ENCODE measurements at places on chromosomes 13 and 19.

- no peak for DNase-seq
These were observed 158.4 kb downstream of the KLF12 start for GRCh38 chr13:73975767-73976166.

DNA sequence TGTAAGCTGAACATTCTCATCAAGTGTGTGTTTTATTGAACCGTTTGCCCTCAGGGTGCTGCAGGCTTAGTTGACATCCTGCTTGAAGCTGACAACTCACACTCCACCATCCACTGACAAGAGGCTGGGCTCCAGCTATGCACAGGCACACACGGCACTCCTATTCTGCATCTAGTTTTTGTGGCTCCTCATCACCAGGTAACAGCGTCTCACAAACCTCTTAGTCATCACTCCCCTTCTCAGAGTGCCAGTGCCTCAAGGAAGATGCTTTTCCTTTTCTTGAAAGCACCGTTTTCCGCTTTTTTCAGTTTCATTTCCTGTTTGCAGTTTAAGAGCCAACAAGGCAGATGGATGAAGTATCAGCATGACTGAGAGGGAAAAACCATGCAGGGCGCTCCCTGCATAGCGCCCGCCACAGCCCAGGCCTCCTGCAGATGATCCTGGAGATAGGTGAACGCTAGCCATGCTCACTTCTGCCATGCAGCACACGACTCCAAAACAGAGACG is 491.2 kb downstream of the COG6 start:
- no peak for DNase-seq

GRCh38 chr13:37026771-37027170 is 26.2 kb downstream of the EXOSC8 start:
- no peak for DNase-seq

DNA sequence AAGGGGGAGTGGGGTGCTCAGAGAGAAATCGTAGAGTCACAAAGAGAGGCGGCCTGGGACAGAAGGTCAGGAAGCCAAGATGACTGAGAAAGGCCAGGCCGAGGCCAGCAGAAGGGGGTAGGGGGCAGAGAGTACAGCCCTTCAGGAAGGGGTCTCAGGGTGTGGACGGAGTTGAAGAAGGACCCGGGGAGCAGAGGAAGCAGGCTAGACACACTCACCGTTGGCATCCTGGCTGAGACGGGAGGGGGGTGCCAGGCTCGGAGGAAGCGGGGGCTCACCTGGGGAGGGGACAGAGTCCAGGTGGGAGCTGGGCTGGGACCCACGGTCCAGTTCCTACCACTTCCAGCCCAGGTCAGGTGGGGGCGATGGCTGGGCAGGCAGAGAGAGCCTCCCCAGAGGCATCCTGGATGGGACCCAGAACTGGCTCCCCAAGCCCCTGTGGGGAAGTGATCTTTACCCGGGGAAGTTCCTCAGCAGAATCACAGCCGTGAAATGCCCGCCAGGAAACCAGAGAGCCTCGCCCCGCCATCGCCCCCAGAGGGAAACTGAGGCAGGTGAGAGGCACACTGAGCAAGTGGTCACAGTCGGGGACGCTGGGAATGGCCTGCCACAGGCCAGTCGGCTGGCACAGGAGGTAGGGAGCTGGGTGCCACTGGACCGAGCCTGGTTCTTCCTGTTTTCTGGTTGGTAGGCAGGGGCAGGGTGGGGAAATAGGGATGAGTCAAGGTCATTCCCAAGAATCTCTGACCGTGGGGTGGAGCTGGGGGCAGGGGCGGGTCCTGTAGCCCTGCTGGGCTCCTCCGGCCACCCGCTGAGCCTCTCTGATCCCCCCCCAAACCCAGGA is 1.4 kb downstream of the MATK start:
- no peak for DNase-seq

GRCh38 chr13:42305503-42305902 is 33.6 kb downstream of the AKAP11 start:
- no peak for DNase-seq

GRCh38 chr19:45526971-45527370 is 19.7 kb downstream of the VASP start:
- no peak for DNase-seq

- no peak for DNase-seq
These were observed 426.1 kb upstream of the KLF12 start for GRCh38 chr13:74560325-74560724.

- DNase-seq = peak; percentile 74
These were observed 49.3 kb upstream of the GPR183 start for GRCh38 chr13:99356262-99357091.

- peak; percentile 42 for DNase-seq
These were observed 54.3 kb downstream of the MTMR6 start for GRCh38 chr13:25232937-25233515.

DNA sequence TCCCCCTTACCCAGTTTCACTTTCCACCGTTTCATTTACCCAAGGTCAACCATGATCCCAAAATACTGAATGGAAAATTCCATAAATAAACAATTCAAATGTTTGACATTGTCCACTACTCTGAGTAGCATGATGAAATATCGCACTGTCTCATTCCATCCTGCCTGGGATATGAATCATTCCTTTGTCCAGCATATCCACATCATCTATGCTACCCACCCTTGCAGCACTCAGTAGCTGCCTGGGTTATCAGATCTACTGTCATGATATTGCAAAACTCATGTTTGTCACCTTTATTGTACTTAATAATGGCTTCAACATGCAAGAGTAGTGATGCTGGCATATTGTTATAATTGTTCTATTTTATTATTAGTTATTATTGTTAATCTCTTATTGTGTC is 263.9 kb upstream of the NBEA start:
- DNase-seq = no peak

GRCh38 chr19:5838353-5839064 is 993 bp downstream of the FUT6 start:
- DNase-seq = no peak

DNA sequence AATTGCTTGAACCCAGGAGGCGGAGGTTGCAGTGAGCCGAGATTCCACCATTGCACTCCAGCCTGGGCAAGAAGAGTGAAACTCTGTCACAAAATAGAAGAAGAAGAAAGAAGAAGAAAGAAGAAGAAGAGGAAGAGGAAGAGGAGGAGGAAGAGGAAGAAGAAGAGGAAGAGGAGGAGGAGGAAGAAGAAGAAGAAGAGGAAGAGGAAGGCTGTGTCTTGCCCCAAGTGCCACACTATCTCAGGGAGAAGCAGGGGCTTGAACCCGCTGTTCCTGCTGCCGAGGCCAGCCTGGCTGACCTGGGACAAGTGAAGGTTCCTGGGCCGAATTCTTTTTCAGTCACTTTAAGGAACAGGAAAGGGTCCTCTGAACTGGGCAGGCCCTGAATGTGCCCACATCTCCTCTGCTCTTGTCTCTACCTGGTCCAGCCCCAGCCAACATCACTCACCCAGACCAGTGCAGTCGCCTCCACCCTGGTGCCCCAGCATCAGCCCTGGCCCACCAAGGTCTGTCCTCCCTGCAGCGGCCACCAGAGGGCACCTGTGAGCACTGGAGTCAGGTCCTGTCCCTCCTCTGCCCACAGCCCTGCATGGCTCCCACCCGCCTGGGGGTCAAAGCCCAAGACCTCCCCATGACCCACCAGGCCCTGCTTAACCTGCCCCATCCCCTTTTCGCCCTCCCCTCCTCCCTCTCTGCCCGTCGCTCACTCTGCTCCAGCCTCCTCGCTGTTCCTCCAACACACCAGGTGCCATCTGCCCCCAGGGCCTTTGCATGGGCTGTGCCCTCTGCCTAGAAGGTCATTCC is 20.0 kb downstream of the TICAM1 start:
- peak; percentile 73 for DNase-seq

DNA sequence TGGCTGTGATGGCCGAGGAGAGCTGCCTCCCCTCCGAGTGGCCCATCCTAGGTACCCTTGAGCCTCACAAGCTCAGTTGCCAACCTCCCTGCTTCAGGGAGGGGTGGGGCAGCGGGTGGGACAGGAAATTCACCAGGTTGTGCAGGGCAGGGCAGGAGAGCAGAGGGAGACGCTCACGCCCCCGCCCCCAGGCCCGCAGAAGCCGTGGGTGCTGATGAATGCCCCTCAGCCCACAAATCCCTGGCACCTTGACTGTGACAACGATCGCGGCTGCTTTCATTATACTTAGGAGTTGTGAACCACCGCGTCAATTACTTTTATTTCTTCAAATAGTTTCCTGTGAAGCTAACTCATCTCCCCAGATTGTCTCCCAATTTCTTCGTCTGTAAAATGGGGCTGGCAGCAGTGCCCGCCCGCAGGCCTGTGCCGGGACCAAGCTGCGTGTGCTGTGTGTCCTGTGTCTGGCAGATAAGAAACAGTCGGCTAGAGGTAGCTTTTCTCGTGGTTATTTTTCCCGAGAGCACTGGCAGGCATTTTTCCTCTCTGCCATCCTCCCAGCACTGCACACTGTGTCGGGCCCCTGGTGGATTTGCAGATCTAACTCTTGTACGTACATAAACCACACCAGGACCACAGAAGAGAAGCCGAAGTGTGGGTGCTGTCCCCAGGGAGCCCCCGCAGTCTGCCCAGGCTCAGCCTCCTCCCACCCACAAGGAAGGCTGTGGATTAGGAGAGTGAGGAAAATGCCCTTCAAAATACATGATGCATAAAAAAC is 7.9 kb upstream of the RASA3 start:
- peak; percentile 65 for DNase-seq

DNA sequence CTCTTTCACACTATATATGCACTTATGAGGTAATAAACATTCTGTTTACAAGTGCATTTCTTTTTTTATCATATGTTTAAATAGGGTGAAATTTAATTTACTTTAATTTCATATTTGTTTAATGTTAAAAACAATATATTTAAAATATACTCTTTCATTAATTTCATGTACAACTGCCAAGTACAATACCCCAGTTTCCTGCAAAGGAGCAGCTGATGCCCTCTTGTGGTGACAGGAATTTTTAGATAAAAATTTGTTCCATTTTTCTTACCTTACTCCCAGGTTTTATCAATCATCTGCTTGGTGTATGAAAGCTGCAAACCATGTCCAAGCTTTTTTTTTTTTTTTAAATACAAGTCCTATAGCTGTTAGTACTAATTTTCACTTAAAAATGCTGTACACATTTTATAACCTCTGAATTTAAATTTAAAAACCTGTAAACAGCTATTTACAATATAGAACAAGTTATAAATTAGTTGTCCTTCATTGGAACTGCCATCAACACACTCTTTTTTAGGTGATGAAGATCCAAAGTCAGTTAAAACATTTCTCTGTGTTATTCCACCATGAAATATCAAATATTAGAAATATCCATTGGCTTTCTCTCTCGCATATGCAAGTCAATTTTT is 4.9 kb downstream of the PCDH20 start:
- DNase-seq = peak; percentile 29

DNA sequence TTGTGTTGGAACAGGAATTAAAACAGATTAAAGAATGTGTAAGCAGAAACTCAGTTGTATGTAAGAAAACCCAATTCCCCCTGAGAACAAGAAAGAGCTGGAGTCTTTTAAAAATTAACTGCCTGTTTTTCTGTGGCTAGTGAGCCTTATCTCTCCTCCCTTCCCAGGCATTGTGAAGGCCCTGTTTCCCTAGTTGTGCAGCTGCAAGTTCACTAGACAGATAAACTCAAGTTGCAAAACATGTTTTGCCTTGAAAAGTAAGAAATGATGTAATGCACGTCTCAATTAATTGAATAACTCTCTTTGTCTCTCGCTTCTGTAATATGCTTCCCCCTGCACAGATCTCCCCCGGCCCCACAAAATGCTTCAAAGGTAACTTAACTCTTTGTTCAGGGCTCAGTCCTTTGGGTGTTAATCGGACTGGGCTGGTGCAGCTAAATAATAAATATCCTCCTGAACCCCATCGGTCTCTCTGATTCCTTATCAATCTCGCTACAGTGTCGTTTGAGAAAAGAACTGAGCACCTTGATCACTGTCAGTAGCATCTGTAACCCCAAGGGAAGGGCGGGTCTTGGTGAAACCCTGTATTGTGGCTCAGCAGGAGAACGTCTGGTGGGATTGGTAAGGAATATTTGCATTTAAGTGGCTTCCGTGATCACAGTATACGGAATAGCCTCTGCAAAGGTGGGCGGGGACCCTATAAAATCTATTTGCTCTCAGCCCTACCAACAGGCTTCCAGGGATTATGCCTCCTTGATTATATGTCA is 1.6 kb upstream of the ZNF556 start:
- DNase-seq = no peak

DNA sequence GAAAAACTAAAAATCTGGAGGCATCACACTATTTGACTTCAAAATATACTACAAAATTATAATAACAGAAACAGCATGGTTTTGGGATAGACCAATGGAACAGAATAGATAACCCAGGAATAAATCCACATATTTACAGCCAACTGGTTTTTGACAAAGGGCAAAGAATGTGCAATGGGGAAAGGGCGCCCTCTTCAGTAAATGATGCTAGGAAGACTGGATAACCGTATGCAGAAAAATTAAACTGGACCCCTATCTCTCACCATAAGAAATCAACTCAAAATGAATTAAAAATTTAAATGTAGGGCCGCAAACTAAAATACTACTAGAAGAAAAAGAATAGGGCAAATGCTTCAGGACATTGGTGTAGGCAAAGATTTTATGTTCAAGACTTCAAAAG is 440.5 kb upstream of the SGCG start:
- DNase-seq = no peak

- DNase-seq = no peak
These were observed 12.9 kb downstream of the CLPTM1 start for GRCh38 chr19:44968118-44968517.

DNA sequence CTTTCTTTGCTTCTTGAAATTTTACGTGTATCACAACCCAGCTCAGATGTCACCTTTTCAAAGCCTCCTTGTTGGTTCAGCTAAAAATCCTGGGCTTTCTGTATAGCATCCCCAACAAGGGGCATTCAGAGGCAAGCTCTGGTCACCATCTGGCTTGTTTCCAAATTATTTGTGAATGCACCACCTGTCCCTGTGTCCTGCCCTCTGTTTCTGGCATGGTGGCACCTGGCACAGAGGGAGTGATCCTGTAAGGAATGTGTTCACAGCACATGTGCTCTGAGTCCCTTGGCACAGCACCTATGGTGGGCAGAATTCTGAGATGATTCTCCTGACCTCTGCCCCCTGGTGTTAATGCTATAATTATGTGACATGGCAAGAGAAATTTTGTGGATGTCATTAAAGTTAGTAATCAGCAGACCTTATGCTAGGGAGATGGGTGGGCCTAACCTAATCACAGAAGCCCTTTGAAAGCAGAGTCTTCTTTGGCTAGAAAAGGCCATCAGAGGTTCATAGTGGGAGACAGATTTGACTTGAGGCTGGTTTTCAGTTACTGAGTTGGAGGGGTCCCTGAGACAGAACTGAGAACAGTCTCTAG is 76.3 kb downstream of the ZNF429 start:
- DNase-seq = no peak

- no peak for DNase-seq
These were observed 90.4 kb downstream of the FGF14 start for GRCh38 chr13:102311419-102311796.

DNA sequence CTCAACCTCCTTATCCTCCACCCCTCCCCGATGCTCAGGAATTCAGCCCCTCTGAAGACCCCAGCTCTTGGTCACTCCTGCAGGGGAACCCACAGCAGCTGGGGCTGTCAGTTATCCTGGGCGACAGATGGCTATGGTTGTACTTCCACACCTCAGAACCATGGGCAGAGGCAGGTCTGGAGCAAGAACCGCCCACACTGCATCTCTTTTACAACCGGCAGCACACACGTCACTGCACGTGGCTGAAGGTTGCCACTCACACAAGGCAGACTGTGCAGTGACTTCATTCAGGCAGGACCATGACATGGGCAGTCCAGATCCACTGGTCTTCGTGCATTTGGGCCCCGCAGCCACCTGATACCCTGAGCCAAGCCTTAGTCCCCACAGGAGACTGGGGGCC is 21.5 kb upstream of the SDHAF1 start:
- no peak for DNase-seq
